ENCODE measurements at places on chromosomes 16 and 17.

- H3K27me3 ChIP-seq = peaks cover 44% of the 10 kb centered on the region
- no peak overlapping the region for H3K27ac ChIP-seq
- no peak overlapping the region for H3K4me3 ChIP-seq
- no peak for DNase-seq
Measured at GRCh38 chr17:49247944-49248343, 17.4 kb upstream of the PHOSPHO1 start.

DNA sequence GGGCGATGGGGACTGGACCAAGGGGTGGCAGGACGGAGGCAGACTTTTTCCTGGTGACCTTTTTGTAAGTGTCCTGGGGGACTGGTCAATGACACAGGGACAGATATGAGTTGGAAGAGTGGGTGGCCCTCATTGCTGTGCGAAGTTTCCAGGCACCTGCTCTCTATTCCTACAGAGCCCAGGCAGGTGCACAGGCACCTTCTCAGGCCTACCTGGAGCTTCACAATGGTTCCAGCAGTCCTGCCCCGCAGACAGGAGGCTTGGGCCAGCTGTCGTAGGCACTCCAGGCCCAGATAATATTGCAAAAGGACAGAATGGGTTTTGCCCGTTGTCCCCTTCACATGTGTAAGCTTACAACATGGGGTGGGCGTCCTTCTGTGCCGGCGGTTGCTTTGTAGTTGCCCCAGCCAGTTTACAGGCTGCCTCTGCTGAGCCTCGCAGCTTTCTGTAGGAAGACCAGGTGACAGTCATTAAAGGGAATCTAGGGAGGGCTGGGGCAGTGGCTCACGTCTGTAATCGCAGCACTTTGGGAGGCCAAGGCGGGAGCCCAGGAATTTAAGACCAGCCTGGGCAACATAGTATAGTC is 84.3 kb downstream of the ARHGAP23 start:
- H3K27me3 ChIP-seq = peaks cover 26% of the 10 kb centered on the region
- no peaks in the 10 kb centered on the region for H3K36me3 ChIP-seq
- no peak for DNase-seq
- peaks cover 22% of the 10 kb centered on the region for H3K4me1 ChIP-seq
- H3K4me3 ChIP-seq = no peak overlapping the region

GRCh38 chr16:53646506-53646905 is 57.2 kb downstream of the RPGRIP1L start:
- no peak for DNase-seq
- no peak overlapping the region for H3K27ac ChIP-seq
- H3K27me3 ChIP-seq = no peaks in the 10 kb centered on the region
- no peaks in the 10 kb centered on the region for H3K4me1 ChIP-seq
- no peaks in the 10 kb centered on the region for H3K36me3 ChIP-seq

GRCh38 chr17:30600830-30601494 is 123.8 kb downstream of the GOSR1 start:
- H3K4me3 ChIP-seq = peak overlapping the region; percentile 86
- peaks cover 3% of the 10 kb centered on the region for H3K4me1 ChIP-seq
- peak overlapping the region; percentile 97 for H3K27ac ChIP-seq
- H3K36me3 ChIP-seq = no peaks in the 10 kb centered on the region
- no peak for DNase-seq

DNA sequence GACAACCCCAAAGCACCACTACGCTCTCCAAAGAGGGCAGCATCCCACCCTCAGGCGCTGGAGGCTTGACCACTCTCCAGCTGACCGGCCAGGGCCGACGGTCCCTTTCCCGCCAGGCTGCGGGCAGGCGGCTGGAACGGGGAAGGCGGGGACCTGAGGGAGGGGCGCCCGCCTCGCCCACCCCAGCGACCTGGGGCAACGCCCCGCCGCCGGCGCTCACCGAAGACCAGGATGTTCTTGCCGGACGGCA is 431 bp downstream of the DYNC1LI2 start:
- peaks cover 23% of the 10 kb centered on the region for H3K4me1 ChIP-seq
- no peak for DNase-seq
- H3K27me3 ChIP-seq = no peaks in the 10 kb centered on the region
- H3K27ac ChIP-seq = peak overlapping the region; percentile 94

DNA sequence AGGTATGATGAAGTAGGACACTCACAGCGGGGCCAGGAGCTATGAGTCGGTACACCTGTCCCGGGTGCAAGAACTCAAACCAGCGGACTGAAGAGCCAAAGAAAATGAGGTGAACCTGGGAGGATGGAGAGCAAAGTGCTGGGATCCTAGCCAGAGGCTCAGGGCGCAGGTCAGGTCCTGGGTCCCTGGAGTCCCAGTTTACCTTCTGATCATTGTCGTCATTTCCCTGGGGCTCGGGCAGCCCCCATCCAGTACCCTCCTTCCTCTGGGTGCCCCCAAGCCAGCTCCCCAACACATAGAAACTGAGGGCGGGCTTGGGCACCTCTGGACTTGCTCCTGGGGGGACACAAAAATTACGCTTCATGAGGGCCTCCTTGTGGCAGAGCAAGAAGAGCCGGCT is 16.2 kb downstream of the CTC1 start:
- no peaks in the 10 kb centered on the region for H3K4me1 ChIP-seq
- H3K27me3 ChIP-seq = no peaks in the 10 kb centered on the region
- H3K27ac ChIP-seq = no peak overlapping the region
- no peak overlapping the region for H3K4me3 ChIP-seq

- H3K4me1 ChIP-seq = no peaks in the 10 kb centered on the region
- H3K36me3 ChIP-seq = no peaks in the 10 kb centered on the region
- no peak overlapping the region for H3K27ac ChIP-seq
- no peak overlapping the region for H3K4me3 ChIP-seq
- no peaks in the 10 kb centered on the region for H3K27me3 ChIP-seq
- no peak for DNase-seq
Measured at GRCh38 chr17:15464231-15464985, 3.0 kb downstream of the CDRT4 start.

GRCh38 chr16:77660311-77660710 is 62.0 kb upstream of the NUDT7 start:
- DNase-seq = no peak
- no peaks in the 10 kb centered on the region for H3K36me3 ChIP-seq
- H3K27ac ChIP-seq = no peak overlapping the region
- peak overlapping the region; percentile 47 for H3K4me3 ChIP-seq
- no peaks in the 10 kb centered on the region for H3K4me1 ChIP-seq

DNA sequence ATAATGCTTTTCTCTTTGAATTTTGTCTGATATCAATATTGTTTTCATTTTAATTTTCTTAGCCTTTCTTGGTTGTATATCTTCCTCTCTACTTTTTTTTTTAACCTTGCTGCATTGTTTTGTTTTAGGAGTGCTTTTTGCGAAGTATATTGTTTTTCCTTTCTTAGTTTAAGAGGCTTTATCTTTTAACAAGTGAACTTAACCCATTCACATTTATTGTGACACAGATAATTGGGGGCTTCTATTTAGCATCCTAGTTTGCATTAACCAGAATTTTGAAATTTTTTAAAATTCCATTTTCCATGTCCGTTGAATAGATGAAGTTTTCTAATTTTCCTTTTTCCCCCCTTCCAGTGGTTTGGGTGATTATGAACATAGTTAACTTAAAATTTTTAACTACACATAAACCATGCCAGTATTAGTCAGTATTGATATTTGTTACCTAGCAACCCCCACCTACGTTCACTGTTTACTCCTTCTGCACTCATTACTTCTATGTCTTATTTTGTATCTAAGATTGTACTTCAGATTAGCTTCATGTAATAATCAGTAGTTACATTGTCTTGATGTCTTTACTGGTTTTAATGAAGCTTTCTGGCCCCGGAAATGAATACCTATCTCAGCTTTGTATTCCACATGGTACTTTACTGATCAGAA is 44.4 kb downstream of the TNRC6A start:
- no peaks in the 10 kb centered on the region for H3K27me3 ChIP-seq
- DNase-seq = no peak
- peaks cover 39% of the 10 kb centered on the region for H3K36me3 ChIP-seq
- H3K4me1 ChIP-seq = peaks cover 31% of the 10 kb centered on the region
- no peak overlapping the region for H3K4me3 ChIP-seq

DNA sequence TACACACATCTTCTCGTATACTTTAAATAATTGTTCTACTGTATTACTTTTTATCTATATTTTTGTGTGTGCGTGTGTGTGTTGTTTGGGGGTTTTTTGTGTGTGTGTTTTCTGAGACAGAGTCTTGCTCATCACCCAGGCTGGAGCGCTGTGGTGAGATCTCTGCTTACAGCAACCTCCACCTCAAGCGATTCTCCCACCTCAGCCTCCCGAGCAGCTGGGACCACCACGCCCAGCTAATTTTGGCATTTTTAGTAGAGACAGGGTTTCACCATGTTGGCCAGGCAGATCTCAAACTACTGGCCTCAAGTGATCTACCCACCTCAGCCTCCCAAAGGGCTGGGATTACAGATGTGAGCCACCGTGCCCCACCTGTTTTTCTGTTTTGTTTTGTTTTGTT is 1.5 kb upstream of the CMTM4 start:
- H3K27me3 ChIP-seq = no peaks in the 10 kb centered on the region
- H3K36me3 ChIP-seq = no peaks in the 10 kb centered on the region
- H3K27ac ChIP-seq = no peak overlapping the region
- H3K4me1 ChIP-seq = peaks cover 15% of the 10 kb centered on the region

GRCh38 chr16:78761427-78761826 is 662.0 kb downstream of the WWOX start:
- no peak for DNase-seq
- no peak overlapping the region for H3K4me3 ChIP-seq
- no peak overlapping the region for H3K27ac ChIP-seq
- no peaks in the 10 kb centered on the region for H3K4me1 ChIP-seq
- no peaks in the 10 kb centered on the region for H3K27me3 ChIP-seq
- H3K36me3 ChIP-seq = no peaks in the 10 kb centered on the region

- H3K4me3 ChIP-seq = no peak overlapping the region
- H3K27me3 ChIP-seq = no peaks in the 10 kb centered on the region
- H3K27ac ChIP-seq = no peak overlapping the region
- no peak for DNase-seq
Measured at GRCh38 chr16:85064186-85064585, 36.6 kb downstream of the KIAA0513 start.

- no peaks in the 10 kb centered on the region for H3K27me3 ChIP-seq
- DNase-seq = no peak
- no peaks in the 10 kb centered on the region for H3K36me3 ChIP-seq
- H3K27ac ChIP-seq = no peak overlapping the region
- H3K4me1 ChIP-seq = peaks cover 54% of the 10 kb centered on the region
Measured at GRCh38 chr17:18156171-18156975, 27.3 kb upstream of the ALKBH5 start.

DNA sequence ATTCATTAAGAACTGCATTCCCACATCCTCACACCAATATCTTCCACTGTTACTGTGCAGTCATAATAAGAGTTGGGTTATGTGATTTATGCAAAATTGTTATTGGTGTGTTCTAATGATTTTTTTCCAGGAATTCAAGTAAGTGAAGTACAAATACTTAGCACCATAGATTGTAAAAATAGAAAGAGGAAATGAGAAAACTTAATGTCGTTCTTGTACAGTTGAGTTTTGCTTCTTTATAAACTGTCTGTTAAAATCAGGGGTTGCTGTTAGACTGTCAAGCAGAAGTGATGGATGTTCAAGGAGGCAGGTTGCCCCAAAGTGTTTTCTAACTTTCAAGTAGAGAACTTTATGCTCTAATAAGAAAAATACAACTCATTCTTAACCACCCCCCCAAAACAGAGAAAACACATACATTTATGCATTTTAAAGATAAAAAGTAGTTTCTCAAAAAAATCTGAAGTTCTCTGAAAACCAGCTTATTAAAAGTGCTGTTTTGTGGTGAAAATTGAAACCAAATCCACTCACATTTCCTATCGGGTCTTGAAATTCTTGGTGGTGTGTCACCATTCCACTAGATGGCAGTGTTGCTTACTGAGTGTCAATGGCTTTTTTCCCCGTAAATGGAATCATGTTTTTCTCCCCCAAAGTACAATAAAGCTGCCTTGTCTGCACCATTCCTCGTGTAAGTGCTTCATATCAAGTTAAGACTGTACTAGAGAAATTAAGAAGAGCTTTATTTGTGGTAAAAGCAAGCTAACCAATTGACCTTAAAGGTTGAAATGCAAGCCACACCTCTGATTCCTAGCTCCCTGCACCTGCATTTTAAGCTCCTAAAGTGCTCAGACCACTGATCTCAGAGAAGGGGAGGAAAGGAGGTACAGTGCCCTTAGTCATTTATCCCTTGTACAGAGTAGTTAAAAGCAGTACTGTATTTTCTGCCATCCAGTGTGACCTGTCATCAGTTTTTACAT is 4.7 kb upstream of the IGSF6 start:
- DNase-seq = no peak
- H3K4me1 ChIP-seq = peaks cover 40% of the 10 kb centered on the region
- H3K4me3 ChIP-seq = no peak overlapping the region
- no peak overlapping the region for H3K27ac ChIP-seq

GRCh38 chr17:12672947-12673346 is 7.3 kb downstream of the MYOCD start:
- DNase-seq = no peak
- H3K4me1 ChIP-seq = no peaks in the 10 kb centered on the region
- H3K27me3 ChIP-seq = no peaks in the 10 kb centered on the region
- H3K36me3 ChIP-seq = no peaks in the 10 kb centered on the region
- H3K27ac ChIP-seq = no peak overlapping the region

DNA sequence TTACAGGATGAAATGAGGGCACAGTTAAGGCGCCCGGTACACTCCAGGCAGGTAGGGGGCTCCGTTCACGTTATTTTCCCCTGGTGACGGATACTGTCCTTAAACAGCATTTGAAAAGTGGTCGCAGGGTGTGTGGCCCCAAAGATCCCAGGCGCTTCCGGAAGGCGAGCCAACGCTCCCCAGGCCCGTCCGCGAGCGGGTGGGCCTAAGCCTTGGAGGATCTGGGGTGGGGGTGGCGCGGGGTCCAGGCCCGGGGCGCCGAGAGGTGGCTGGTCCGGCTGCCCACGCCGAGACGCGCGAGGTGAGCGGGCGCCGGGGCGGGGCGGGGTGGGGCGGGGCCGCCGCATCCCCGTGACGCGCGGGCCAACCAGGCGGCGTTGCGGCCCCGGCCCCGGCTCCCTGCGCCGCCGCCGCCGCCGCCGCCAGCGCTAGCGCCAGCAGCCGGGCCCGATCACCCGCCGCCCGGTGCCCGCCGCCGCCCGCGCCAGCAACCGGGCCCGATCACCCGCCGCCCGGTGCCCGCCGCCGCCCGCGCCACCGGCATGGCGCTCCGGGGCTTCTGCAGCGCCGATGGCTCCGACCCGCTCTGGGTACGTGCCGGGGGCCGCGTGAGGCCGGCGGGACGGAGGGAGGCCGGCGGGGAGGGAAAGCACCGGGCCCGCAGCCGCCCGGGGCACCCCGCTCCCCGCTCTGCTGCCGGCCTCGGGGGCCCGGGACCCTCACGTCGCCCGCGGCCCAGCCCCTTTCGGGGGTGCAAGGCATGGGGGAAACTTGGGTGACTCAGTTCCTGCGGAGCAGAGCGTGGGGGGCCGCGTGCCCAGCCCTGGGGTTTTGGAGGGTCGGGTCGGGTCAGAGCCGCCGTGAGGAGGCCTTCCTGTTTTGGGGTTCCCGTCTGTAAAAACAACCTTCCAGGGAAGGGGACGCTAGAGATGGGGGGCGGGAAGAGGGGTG is at the start of gene ABCC1:
TSS of gene ABCC1 (plus strand) at position 407 of the 951 bp plus-strand sequence. CDS start at position 543, 136 bp downstream.
- peak within 1 kb of the TSS; percentile 96 for H3K27ac ChIP-seq
- H3K36me3 ChIP-seq = no peaks in the 10 kb centered on the region
- peak within 1 kb of the TSS; percentile 86 for H3K4me3 ChIP-seq
- no peaks in the 10 kb centered on the region for H3K27me3 ChIP-seq
- DNase-seq = no peak
- H3K4me1 ChIP-seq = peaks cover 42% of the 10 kb centered on the region
